Muscle of arm (tissue), 14 donors: ENCODE measurements at places on chromosomes 5 and 9. TPM values are rescaled to one million over a fixed set of nuclear protein-coding genes. Genes with fewer than 3 reads are reported as not detected.

GFRA3 gene
- polyA plus RNA-seq, result 5.8 TPM

ZFP37 gene
- polyA plus RNA-seq, result 4.3 TPM

PCDHB3 gene
- polyA plus RNA-seq, result 1.4 TPM

NRG2 gene
- polyA plus RNA-seq, result 1.0 TPM

PKN3 gene
- polyA plus RNA-seq, result 6.5 TPM

TMEM171 gene
- not detected for polyA plus RNA-seq

DNA sequence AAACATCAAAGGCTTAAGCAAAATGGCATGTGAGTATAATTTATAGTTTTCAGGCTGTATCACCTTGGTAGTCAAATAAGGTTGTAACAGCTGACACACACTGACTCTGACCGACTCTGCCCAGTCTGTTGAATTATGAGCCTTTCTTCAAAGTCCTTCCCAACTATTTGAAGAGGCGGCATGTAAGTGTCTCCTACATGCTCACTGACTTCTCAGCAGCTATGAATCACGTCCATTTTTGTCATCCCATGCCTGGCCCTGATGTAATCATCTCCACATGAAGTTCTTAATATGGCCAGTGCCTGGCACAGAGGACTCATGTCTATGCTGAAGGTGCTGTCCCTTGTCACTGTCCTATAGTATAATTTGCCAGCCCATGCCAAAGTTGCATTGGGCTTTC lies 5.1 kb upstream of the PTBP3 start:
- DNase-seq, result no peak

DNA sequence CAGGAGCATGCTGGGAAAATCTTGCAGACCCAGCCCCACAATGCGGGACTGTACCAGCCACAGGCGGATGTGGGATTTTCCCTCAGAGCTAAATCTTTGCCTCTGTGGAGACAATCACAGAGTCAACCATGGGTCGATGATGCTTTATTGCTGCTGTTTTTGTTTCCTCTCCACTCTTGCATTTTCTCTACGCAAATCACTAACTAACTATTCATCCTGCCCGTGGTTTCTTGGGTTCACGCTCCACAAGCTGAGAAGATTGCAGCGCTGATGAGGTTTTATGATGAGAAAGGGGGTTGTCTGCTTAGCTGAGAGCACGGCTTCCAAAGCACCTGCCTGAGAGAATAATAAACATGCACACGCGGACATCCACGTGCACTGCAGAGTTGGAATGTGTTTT lies 500.2 kb upstream of the ADAMTS16 start:
- no peak for DNase-seq

DNA sequence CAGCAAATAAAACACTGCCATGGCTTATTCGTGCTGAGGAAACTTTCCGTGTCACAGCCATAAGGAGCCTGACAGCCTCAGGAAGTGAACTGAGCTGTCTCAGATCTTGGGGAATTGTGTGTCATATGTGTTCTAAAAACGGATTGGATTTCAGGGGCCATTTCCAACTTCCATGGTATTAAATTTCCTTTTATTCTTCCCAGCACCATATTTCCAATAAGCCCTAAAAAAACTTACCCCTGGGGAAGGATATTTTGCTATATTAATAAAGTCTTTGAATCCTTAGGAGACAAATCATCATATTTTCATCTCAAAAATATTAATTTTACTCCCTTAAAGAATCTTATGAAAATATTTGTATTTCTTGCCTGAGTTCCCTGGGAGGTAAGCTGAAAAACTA lies 93.9 kb downstream of the LHFPL2 start:
- no peak for DNase-seq

DNA sequence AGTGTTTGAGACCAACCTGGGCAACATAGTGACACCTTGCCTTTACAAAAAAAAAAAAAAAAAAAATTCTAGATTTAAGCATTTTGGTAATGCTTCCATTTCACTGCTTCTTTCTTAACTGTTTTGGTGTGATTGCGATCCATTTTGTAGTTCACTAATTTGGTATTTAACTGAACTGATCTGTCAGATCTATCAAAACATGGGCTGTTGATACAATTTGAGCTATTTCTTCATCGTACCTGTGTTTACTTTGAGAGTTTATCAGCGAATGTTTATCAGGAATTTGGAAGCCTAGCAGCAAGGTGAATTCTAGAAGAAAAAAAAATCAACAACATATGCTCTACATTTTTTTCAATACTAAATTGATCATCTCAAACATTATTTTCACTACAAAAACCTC lies 864.9 kb upstream of the WWC1 start:
- DNase-seq, result no peak

DNA sequence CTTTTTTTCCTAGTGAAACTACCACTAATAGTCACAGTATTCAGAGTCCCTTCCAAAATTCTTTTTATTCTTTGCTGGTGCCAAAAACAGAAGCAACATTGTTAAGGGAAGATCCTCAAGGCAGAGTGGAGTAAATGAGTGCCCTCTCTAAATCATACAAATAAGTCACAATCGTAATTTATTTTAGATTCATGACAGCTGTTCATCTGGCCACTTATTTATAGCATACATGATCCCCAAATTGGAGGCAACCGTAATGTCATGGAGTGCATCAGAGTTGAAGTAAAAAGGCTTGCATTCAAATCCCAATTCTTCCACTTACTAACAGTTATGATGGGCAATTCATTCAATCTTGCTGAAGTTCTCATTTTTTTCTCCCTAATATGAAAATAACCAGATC lies 33.4 kb downstream of the POLK start:
- DNase-seq, result no peak

GRCh38 chr5:105158526-105158925 lies 1595.9 kb upstream of the NUDT12 start:
- DNase-seq, result no peak

DNA sequence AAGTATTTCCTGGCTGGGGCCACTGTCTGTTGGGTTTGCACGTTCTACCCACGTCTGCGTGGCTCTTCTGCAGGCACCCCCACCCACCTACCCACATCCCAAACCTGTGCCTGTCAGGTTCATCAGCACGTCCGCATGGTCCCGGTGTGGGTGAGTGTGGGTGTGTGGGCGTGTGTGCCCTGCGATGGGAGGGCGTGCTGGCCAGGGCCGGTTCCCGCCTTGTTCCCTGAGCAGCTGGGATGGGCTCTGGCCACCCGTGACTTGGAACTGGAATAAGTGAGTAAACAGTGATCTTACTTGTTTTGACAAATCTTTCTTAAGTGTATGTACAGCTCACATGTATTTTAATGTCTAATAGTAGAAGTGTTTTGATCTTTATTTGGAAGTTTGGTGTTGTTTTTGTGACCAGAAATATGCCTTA lies 20.4 kb downstream of the ERGIC1 start:
- no peak for DNase-seq

DNA sequence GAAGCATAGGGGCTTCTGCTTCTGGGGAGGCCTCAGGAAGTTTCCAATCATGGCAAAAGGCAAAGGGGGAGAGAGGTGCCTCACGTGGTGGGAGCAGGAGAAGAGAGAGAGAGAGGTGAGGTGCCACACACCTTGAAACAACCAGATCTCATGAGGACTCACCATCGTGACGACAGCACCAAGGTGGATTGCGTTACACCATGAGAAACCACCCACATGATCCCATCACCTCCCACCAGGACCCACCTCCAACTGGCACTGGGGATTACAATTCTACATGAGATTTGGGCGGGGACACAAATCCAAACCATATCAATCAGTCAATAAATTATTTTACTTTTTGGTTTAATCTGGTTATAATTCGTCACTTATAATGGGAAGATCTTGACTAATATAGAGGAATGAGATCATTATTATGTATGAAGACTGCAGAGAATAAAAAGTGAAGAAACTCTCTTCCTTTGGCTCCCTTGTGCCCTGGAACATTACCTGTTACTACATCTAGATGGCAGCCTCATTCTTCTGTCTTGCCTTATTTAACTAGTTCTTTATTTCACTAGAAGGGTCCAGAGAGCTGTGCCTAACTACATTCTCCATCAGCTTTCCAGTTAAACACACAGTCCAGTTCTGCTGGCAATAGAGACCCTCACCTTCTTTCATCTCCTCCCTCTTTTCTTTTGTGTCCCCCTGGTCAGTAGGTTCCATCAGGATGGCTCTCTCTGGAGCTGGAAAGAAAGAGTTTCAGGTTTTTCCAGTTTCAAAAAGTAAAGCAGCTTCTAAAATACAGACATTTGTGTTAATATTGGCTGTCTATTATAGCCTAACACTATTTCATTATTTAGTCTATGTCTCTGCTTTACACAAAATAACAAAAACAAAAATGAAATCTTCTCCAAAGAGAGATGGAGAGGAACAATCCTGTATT lies 21.7 kb upstream of the SPINK7 start:
- DNase-seq, result no peak

- no peak for DNase-seq
Measured at GRCh38 chr5:142915813-142916424, 145.7 kb downstream of the ARHGAP26 start.

- DNase-seq, result no peak
Measured at GRCh38 chr9:109161471-109161870, 5.6 kb downstream of the FRRS1L start.

GRCh38 chr9:107639426-107639825 lies 149.9 kb upstream of the KLF4 start:
- DNase-seq, result no peak

DNA sequence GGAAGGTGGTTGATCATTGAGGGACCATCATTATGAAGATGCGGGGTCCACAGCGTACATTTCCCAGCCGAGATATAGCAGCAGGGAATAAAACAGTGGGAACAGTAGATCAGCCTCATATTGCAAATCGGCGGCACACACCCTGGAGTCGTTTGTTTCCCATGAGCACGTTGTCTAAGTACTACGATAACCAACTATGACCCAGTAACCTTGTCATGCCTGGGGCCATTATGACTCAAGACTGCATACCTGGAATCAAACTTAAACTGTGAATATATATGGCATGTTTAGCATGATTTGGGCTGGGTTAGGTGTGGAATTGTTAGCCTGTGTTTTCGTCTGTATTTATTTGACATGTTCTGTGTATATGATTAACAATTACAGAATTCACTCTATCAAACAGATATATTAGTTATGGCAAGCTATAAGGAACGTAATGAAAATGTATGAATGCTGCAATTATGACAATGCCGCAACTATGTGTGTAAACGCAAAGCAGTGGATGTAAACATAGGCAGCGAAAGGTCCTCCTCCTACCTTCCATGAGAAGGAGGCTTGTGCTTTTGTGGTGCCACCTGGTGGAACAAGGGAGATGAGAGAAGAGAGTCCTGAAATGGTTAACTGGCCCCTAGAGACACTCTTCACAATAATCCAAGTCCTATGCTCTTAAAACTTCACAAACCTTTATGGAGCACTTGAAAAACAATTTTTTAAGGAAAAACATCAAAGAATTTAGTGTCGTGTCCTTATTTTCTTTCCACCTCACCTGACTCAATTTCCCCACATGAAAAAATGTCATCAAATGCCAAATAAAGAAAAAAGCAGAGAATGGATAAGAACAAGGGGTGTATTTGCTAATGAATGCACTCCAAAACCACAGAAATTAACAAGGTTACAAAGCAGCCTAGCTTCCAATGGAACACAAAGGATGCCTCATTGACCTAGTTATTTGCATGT lies 47.1 kb downstream of the SEMA5A start:
- DNase-seq, result no peak

DNA sequence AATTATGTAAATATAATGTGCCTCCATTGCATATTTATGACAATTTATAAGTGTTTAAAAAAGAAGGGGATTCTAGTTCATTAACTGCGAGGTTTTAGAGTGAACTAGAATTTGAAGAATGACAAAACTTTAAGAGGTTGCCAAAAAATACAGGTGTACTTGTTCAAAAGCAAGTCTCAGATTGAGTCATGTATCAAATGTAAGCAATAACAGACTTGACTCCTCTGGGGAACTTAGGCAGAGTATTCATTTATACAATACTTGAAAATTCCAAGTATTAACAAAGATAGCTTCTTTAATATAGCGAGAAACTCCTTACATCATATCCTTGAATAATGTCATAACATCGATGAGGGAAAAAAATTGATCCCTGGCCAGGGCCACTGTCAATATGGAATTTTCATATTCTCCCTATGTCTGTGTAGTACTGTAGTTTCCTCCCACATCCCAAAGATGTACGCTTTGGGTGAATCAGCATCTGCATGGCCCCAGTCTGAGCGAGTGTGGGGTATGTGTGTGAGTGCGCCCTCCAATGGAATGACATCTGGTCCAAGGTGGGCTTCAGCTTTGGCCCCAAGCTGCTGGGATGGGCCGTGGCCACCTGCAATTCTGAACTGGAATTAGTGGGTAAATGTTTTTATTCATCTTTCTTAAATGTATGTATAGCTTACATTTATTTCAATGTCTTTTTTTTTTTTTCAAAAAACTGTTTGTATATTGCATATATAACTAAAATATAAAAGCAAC lies 70.1 kb downstream of the RIC1 start:
- no peak for DNase-seq

GRCh38 chr9:96100385-96101300 lies 201.3 kb downstream of the HSD17B3 start:
- DNase-seq, result no peak

DNA sequence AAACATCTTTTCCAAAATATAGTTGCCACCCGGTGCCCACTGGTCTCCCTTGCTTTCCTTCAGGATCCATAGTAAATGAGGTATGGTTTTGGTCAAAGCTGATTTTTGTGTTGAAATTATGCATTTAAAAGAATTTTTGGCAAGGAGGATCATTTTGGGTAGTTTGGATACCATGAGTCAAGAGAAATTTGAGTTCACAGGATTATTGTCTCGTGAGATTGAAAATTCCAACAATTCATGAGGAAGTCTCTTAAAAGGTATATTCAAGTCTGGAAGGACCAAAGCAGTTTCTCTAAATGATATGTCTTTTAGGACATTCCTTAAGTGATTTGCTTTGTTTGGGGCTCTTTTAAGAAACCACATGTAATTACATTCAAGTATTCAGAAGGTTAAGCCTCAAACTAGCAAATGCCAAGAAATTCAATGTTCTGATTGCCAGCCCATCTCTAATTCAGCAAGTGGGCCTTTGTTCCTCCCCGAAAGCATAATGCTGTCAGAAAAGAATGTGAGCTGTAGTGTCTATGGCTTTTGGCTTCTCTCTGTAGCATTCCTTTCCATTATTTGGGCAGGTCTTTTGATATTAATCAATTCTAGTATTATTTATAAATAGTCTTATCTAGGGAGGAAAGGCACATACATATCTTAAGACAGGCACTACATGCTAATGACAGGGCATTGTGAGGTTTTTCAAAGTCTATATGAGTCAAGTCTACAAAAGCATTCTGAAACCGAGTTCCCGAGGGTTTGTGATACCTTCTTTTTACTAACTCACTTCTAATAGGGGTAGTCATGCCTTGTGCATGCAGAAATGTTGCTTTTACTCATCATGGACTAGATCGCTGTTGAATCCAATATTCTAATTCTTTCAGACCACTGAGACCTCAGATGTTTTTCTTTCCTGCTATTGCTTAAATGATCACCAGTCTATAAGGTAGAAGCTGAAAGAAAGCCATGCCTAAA lies 453.9 kb downstream of the ENC1 start:
- no peak for DNase-seq

DNA sequence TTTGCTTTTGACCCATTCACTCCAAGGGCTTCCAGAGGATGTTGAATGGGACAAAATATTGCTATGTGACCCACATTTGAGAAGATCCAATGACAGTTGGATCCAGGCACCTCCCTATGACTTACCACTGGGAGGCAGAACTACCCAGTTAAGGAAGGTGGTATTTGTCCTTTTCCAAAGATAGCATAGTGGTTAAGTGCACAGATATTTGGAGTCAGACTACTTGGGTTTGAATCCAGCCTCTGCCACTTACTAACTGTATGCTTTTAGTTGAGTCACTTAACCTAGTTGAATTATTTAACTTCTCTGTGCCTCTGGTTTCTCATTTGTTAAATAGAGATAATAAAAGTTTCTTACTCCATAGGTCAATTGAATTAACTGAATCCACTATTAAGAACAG lies 74.5 kb upstream of the PALM2AKAP2 start:
- DNase-seq, result no peak

- no peak for DNase-seq
Measured at GRCh38 chr9:123562844-123563346, 206.9 kb downstream of the CRB2 start.
